ENCODE measurements at places on chromosomes 11 and 22.

DNA sequence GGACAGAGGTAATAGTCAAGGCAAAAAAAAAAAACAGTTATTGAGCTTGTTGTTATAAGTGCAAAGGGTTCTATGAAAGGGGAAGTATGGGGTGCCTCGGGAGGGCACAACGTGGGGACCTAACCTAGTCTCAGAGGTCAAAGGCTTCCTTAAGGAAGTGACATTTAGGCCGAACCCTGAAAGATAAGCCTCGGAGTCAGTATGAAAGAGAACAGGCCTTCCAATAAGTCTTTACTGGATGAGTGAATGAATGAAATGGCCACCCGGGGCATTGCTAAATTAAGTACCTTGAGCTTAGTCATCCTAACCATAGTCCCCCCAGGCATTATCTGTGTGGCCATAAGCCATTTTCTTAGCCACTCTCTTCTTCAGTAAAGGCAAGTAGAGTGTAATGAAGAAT lies 19.7 kb downstream of the FLI1 start:
- no peak for DNase-seq

DNA sequence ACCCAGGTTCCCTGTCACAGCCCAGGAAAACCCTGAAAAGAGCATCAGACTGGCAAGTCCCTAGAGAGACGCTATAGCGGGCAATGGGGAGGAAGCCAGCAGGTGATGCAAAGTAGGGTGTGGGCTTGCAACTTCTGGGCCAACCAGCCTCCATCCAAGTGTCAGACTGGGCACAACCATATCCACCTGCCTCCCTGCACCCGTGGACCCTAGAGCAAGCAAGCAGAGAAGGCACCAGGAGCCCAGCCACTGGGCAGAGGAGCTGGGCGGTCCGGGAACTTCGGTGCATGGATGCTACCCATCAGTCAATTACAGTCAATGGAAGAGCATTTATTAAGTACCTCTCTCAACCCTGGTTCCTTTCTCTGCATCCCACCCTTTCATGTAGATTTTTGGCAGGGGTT lies 2.8 kb downstream of the NECTIN1 start:
- DNase-seq: no peak

DNA sequence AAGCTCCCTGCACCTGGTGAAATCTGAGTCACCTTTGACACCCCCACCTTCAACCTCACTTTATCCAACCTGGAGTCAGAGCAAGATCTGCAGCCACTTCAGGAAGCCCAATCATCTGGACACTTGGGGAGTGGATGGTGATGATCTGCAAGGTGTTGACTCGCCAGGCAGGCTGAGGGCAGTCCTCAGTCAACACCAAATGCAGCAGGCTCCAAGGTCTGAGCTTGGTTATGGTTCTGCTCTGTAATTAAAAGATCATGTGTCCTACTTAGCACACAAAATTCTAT lies 446.9 kb downstream of the BRD1 start:
- DNase-seq: no peak

GRCh38 chr11:69000831-69001242 lies 12.2 kb downstream of the MRGPRF start:
- DNase-seq: peak; percentile 88

- no peak for DNase-seq
Measured at GRCh38 chr11:74546752-74547151, 45.6 kb upstream of the POLD3 start.

- peak; percentile 75 for DNase-seq
Measured at GRCh38 chr11:132898021-132898420, 634.3 kb downstream of the OPCML start.

DNA sequence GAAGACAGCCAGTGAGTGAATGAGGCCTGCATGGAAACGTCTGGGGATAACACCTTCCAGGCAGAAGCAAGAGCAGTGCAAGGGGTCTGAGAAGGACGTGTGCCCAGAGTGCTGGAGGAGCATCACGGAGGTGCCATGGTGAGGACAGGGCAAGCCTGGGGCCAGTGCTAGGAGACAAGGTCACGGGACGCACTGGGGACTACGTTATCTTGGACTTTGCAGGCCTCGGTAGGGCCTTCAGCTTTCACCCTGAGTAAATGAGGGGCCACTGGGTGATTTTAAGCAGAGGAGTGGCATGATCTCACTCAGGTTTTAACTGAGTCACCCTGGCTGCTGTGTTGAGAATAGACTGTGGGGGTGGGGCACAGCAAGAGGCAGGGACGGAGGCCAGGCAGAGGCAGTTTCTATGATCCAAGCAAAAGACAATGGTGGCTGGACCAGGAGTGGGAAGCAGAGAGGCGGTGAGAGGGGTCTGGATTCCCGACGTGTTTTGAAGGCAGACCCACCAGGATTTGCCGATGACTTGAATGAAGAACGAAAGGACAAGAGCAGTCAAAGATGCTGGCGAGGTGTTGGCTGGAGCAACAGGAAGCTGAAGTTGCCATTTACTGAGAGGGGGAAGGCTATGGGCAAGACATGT lies 102.7 kb upstream of the PARVA start:
- DNase-seq: peak; percentile 73

GRCh38 chr11:126140201-126140925 lies 71.1 kb downstream of the RPUSD4 start:
- no peak for DNase-seq

- no peak for DNase-seq
Measured at GRCh38 chr11:130217133-130218031, 57.8 kb downstream of the ST14 start.

GRCh38 chr22:37132773-37133172 lies 16.9 kb downstream of the IL2RB start:
- no peak for DNase-seq

DNA sequence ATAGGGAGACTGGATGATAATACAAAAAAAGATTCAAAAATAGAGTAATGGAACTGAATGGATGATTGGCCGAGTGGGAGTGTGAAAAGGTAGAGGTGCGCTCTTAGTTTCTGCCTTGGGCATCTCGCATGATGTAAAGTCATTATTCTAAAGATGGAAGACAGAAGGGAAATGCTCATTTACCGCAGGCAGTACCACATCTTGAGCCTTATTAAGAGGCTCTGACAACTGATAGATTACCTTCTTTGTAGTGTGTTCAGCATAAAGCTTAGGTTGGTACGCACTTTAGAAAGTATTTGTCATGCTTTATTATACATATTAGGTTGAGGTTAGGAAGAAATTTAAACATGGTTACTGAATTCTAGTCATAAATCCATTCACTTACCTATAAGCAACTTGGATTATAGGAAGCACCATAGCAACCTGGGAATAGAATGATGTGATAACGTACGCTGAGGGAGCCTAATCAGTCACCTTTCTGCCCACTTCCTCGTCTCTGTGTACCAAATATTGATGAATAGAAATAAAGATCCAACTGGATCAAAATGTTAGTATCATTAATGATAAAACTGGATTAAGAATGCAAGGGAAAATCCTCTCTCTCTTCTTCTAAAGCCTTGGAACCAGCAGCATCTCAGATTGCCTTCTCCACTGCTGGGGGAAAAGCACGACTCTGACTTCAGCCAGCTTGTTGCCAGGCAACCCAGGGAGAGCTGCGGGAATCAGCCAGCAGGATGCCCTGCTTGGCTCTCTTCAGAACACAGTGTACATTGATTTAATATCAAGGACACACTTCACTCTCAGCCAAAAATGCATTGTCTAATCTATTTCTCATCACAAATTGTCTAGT lies 29.0 kb upstream of the VWA5A start:
- DNase-seq: no peak

GRCh38 chr11:117072517-117073461 lies 25.4 kb downstream of the SIK3 start:
- peak; percentile 94 for DNase-seq

DNA sequence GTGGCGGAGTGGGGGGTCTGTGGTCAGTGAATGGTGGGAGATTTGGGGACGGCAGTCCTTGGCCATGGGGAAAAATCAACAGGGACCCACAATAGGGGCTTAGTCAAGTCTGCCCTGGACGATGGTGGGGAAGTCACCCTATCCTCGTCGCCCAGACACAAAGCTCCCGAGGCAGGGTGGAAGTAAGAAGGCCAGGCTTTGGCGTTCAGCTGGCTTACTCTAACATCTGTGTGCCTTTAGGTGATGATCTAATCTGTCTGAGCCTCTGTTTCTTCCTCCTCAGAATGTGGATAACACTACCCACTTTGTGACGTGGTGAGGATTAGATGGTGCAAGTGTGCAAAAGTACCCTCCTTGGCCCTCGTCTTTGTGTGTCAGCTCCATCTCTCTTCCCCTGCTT lies 192.2 kb downstream of the ST3GAL4 start:
- DNase-seq: no peak

DNA sequence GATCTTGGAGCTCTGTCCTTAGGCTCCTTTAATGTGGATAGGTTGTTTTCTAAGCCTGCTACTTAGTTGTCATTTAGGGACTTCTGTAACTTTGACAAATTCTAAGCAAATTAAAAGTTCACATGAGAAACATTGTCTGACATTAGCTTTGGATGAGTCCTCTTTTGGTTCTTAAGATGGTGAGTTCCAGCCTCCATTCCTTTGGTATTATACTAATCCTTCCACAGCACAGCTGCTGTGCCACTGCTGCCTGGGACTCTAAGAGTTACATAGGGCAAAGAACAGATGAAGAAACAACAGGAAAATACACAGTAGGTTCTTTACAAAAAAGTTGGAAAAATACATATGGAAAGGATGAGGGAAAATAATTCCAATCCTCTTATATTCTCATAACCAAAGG lies 25.3 kb upstream of the PIK3C2A start:
- DNase-seq: no peak

GRCh38 chr11:121298774-121299173 lies 6.2 kb downstream of the SC5D start:
- no peak for DNase-seq

GRCh38 chr11:22657101-22657694 lies 9.2 kb upstream of the GAS2 start:
- no peak for DNase-seq

GRCh38 chr11:65417702-65418430 lies 4.7 kb upstream of the NEAT1 start:
- DNase-seq: no peak

GRCh38 chr11:12066799-12067508 lies 43.4 kb upstream of the MICAL2 start:
- DNase-seq: peak; percentile 71

GRCh38 chr22:46668116-46668515 lies 47.9 kb downstream of the GRAMD4 start:
- DNase-seq: no peak

GRCh38 chr11:125662689-125663088 lies 18.0 kb downstream of the ACRV1 start:
- DNase-seq: no peak

DNA sequence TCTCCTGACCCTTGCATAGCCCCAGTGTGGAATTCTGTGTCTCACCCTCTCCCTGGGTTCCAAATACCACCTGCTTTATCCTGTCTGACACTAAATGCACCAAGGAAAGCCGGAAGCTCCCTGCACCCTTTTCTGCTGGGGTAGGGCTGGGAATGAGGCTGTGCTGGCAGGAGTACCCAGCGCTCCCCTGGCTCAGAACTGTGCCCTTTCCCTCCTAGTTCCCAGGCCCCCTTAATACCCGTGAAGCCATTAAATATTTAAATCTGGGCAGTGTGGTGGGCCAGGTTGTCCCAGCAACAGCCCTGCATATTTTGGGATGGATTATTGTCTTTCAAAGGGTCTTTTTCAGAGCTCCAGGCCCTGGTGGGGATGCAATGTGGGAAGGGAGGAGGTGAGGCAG lies 63.0 kb downstream of the TP53I11 start:
- no peak for DNase-seq

DNA sequence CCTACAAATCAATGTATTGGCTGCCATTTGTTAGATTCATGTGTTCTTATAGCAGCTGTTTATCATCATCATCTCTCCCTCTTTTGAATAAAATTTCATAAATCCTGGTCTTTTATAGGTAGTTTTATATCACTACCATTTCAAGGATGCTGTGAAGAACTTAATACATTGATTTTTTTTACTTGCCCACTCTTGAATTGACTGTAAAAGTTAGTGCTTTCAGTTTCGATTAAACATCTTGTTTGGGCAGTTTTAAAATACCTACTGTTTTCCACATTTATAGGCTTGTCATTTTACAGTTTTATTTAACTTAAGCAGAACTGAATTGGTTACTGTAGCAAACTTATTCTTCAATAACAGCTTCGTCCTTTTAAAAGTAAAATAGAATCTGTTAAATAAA lies 59.5 kb downstream of the TTC17 start:
- DNase-seq: no peak

- no peak for DNase-seq
Measured at GRCh38 chr11:30002157-30002785, 14.6 kb downstream of the KCNA4 start.

DNA sequence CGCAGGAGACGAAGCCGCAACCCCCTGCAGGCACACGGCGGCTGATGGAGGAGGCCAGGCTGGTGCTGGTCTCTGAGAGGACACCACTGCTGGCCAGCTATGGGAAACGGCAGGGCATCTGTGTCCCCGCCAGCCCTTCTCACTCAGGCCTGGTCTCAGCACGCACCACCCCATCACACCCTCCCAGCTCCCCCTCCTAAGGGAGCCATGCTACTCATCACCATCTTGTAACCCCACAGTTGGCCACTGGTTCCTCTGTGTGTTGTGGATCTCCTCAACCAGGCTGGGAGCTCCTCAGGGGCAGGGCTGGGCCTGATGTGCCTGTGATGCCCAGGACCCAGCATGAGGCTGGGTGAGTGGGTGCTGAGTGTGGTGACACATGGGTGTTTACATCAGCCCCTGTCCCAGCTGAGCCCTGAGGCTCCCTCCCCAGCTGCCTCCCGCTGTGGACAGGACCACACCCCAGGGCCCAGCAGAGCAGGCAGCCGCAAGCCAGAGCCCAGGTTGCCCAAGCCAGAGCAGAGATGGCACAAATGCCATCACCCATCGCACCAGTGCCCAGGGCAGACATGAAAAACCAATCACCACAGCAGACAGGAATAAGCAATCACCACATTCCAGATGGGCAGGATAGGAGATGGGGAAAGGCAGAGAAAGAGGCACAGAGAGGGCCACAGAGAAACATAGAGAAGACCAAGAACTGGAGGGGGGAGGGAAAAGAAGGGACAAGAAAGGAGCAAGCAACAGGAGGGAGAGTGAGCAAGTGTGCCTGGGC lies 8.2 kb downstream of the ARVCF start:
- no peak for DNase-seq

- no peak for DNase-seq
Measured at GRCh38 chr11:60905551-60906113, 753 bp downstream of the PRPF19 start.

DNA sequence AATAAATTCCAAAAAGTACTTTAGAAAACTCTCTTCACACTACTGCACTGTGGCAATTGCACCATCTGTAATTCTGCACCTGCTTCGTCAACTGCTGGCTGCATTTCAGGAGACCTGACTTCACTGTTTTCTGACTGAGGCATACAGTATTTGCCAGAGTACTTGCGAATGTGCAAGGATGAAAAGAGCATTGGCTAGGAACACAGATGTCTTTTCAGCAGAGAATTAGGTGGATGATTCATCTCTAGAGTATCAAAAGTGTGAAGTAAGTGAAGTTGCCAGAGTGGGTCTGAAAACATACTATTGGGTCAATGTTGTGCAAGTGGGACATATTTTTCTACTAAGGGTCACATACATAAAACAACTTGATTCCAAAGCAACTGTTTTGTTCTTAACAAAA lies 427.5 kb upstream of the CCDC90B start:
- no peak for DNase-seq

DNA sequence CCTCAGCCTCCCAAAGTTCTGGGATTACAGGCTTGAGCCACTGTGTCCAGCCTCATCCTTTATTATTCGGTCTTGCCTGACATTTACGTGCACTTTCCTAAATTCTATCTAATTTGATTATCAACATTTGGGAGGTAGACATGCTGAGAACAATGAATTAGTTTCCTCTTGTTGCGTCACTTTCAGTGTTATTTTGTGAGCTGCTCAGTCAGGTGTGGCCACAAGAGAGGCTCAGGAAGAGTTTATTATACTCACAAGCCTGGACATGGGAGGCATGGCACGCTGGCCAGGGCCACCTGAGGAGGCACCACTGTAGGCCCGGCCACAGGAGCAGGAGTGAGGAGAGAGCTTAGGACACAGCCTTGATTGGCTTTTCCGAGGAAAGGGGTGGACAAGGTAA lies 59.7 kb upstream of the RBFOX2 start:
- DNase-seq: no peak
